Non-pigmented ciliary epithelial cell (primary cell): ENCODE measurements at places on chromosomes 2 and 18.

DNA sequence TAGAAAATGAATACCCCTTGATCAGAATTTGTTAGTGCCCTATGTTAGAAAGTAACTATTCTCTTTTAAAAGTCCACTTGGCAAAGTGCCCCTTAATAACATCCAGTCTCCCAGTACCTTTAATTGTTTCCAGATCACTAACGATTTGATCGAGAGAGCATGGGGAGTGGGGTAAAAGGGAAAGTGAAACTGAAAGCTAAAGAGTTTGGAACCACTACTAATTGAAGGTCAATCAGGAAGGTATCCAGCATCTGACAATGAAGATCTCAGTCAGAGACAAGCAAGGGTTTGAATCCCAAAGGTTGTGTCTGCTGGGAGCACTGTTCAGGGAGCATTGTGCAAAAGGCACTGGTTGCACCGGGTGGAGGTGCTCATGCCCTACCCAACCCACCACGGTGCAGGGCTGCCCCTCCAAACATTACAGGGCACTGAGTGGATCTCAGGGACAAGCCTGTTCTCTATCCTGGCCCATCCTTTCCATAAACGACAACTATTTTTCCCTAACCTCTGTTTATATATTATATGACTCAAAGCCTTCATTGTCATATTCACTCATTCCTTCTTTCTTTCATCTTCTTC, 14.6 kb upstream of the RIT2 start:
- DNase-seq: no peak

DNA sequence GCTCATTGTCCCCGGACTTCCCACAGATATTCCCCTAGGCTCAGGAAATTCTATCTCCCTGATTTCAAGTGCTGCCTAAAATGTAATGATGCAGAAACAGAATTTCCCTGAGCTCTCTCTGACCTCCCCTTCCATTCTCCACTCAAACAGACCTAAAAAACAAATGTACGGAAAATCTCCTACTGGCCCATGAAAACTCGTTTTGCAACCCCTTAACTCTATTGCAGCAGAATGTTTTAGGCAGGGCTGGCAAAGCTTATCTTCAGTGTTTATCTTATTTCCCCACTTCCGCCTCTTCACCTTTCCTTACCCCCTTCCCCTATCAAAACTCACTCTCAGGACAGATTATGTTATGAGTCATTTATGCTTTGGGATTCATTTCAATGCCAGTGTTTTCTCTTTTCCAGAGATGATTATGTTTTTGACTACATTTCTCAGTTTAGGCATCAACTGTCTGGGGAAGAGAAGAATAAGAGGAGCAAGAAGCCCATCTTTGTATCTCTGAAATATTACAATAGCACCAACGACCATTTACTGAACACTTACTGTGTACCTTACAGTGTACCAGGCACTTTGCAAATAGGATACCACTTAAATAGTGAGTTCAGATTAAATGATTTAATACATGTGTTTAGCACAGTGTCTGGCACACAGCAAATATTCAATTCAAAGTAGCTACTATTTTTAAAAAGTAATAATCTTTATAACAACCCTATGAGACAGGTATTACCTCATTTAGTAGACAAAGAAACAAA, 53.9 kb upstream of the STPG4 start:
- DNase-seq: no peak

DNA sequence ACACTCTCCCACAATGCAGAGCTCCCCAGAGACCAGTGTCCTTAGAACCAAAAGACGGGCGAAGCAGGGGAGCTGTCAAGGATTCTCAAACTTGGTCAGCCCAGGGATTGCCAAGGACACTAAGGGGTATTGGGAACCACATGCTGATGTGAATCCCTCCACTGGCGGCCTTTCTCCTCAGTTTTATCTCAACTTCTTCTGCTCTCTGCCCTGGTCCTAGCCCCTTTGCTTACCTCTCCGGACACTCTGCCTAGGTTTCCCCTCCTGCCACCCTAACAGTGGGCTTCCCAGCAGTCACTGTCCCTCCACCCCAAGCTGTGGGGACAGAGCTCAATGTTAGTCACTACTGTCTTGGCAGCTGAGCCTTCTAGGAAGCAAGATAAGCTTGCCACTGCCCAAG, 61.1 kb downstream of the POLR1A start:
- no peak for DNase-seq

DNA sequence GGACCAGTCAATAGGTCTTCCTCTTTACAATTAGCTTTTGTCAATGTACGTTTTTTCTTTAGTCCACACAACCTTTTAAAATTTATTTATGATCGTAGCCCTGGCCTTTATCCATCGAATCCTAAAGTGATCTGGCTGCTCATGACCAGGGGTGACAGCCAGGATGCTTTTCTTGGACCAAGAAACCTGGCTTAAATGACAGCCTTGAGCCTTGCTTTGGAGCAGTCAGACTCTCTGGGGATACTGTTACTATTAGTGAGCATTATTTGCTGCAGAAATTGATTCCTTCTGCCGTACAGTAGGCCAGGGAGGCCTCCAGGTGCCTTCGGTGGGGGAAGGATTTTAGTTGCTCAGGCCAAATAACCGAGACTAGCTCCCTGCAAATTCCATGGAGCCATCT, 70.2 kb downstream of the AGAP1 start:
- no peak for DNase-seq

GRCh38 chr2:189091253-189091652, 88.3 kb downstream of the COL5A2 start:
- no peak for DNase-seq

DNA sequence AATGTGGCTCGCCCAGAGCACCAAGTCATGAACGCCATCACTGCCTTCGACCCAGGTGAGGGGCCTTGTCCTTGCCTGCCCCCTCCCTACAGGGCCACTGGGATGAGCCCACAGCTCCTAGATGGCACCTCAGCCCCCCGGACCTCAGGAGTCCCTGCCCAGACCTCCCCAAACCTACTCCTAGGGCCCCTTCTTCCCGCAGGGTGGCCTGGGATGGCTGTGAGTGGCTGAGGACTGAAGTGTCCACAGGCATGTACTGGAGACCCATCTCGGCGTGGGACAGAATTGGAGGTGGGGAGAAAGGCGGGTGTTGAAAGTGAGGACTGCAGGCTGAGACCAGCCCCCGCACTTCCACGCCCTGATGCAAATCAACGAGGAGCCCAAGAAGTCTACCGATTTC, 2.8 kb upstream of the TUBB6 start:
- no peak for DNase-seq

GRCh38 chr2:43169987-43170386, 56.4 kb downstream of the ZFP36L2 start:
- DNase-seq: no peak

DNA sequence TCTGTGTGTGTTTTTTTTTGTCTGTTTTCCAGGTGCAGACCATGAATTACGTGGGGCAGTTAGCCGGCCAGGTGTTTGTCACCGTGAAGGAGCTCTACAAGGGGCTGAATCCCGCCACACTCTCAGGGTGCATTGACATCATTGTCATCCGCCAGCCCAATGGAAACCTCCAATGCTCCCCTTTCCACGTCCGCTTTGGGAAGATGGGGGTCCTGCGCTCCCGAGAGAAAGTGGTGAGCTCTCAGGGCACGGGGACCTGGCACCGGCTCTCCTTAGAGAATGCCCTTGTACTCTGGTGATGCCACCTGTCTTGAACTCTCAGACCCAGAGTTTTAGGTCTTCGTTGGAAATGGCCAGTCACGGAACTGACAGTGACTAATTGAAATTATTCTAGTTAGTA, 19.1 kb downstream of the LPIN1 start:
- DNase-seq: no peak
